ENCODE measurements at places on chromosomes 7 and 10. TPM values are rescaled to one million over a fixed set of nuclear protein-coding genes. Genes with fewer than 3 reads are reported as not detected.

DNA sequence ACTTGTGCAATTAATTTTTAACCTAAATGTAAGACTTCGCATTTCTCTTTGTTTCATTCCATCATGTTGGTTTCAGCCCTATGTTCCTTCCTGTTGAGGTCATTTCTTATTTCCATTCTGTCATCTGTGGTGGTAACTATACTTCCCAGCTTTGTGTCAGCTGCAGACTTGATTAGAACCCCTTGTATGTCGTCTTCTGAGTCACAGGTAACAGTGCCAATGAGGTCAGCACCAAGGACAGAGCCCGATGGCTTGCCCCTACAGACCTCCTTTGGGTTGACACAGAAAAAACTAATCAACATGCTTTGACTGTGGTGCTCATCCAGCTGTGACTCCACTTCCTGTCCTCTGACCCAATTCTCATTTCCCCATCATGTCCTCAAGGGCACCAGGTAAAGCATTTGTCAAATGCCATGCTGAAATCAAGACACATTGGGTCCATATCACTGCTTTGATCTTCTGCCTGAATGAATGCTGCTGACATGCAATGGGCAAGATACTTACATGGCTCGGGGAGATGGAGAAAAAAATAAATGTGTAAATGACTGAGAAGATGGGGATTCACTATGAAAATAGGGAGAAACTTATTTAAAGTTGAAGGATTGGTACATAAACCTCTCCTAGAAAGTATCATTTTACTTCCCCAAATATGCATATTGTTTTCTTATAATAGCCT lies 25.6 kb upstream of the CRTAC1 start:
- peak; percentile 9 for DNase-seq

- DNase-seq: peak; percentile 77
These were observed 11.8 kb upstream of the ACBD5 start for GRCh38 chr10:27252267-27253000.

GRCh38 chr10:132587175-132587574 lies 49.6 kb downstream of the INPP5A start:
- DNase-seq: no peak

GRCh38 chr10:12975266-12975665 lies 26.2 kb downstream of the CCDC3 start:
- no peak for DNase-seq

GRCh38 chr7:84138411-84138810 lies 56.2 kb downstream of the SEMA3A start:
- no peak for DNase-seq

DNA sequence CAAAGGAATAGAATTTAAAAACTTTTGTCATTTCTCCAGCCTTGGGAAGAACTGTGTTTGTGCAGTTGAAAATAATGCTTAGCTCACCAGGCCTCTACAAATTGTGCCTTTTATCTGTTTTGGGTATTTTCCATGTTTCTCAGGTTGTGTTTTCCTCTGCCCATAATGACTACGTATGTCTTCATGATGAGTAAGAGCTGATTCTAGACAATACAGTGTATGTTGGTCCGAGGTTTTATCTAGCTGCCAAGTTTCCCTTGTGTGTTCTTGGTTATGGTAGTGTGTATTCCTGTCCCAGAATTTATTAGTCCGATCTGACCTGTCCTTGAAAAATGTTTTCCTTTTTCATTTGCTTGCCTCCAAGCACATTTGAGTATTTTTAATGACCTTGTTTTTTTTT lies 83.7 kb upstream of the GLCCI1 start:
- DNase-seq: no peak

GRCh38 chr10:120813085-120813484 lies 38.1 kb upstream of the WDR11 start:
- no peak for DNase-seq

DNA sequence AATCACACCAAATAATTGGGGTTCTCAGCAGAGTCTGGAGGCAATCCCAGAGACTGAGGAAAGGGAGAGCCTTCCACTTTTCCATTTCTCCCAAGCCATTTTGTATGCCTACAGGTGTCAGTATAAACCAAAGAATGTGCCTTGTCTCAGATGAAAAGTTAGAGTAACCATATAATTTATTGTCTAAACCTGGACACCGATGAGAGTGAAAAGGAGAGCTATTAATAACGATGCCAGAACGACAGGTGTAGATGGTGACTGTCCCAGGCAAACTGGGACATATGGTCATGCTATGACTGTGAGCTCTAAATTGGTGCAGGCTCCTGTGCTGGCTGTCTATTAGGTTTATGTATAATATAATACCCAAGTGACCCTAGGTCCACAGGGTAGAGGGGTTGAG lies 219.6 kb downstream of the ARHGAP12 start:
- DNase-seq: no peak

GRCh38 chr7:151895008-151895630 lies 18.2 kb upstream of the PRKAG2 start:
- no peak for DNase-seq

DNA sequence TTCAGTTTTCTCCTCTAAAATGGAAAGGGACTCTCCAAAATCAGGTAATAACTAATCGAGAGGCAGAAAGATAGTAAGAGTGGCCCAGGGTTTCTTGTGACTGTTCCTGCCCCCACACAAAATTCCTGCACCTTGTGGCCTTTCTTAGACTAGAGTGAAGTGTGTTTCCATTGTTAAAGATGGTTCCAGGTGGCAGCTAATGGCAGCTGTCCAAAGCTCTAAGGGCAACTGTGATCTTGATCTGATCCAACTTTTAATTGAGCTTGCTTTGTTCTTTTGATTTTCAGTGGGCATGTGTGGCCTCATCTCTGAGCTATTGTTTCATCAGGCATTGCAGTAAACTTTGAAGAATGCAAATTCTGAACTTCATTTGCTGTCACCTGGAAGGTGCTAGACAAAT lies 19.4 kb downstream of the ACSL5 start:
- no peak for DNase-seq

- no peak for DNase-seq
These were observed 39.1 kb upstream of the TCERG1L start for GRCh38 chr10:131350660-131351059.

The FAM25G gene
- not detected for total RNA-seq

The SLC26A3 gene
- not detected for total RNA-seq

The CYP2W1 gene
- total RNA-seq: not detected

The SORBS1 gene
- 0.03 TPM for total RNA-seq
